Chondrocyte (in vitro differentiated cells): ENCODE measurements at places on chromosomes 1 and 21.

DNA sequence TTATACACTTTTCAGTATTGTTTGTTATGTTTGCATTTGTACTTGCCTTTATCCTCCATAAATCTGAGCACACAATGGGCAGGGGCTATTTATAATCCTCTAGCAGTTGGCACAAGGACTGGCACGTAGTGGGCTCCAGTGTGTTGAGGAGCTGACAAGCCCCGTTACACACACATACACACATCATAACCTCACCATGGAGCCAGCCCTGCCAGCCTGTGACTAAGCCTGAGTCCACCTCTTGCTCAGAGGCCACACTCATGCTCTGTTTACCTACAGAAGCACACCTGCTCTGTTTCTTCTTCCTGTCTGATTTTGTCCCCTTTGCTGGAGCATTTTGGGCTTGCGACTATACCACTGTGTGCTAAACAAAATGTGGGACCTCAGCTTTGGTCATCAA is 64.5 kb upstream of the SPATA6 start:
- H3K4me1 ChIP-seq = no peaks in the 10 kb centered on the region
- H3K27ac ChIP-seq = no peak overlapping the region
- DNase-seq = no peak

DNA sequence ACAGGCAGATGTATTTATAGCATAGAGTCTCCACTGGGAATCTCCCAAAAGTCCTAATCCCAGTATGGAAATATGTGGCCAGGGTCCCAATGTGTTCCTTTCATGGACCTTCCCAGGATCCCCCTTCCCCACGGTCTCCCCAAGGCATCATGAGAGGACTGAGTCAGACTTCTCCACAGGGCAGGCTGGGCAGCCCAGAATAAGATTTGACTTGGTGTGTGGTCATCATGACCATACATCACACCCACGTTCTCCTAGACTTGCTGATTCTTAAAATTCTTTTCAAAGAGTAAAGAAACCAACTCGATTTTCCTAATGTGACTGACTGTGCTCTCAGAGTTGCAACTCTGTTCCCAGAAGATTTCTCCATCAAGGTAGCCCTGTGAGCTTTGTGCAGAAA is 93.9 kb upstream of the CD34 start:
- H3K4me1 ChIP-seq = peaks cover 28% of the 10 kb centered on the region
- no peak overlapping the region for H3K4me3 ChIP-seq
- H3K27ac ChIP-seq = peak overlapping the region; percentile 42
- H3K36me3 ChIP-seq = peaks cover 3% of the 10 kb centered on the region
- DNase-seq = no peak

GRCh38 chr1:64050601-64051000 is 152.8 kb upstream of the UBE2U start:
- H3K36me3 ChIP-seq = peaks cover 22% of the 10 kb centered on the region
- no peak overlapping the region for H3K4me3 ChIP-seq
- H3K27me3 ChIP-seq = no peaks in the 10 kb centered on the region
- H3K4me1 ChIP-seq = peaks cover 60% of the 10 kb centered on the region

- H3K27me3 ChIP-seq = no peaks in the 10 kb centered on the region
- H3K27ac ChIP-seq = peak within 1 kb of the TSS; percentile 98
- DNase-seq = peak; percentile 95
- peak within 1 kb of the TSS; percentile 98 for H3K4me3 ChIP-seq
- H3K36me3 ChIP-seq = no peaks in the 10 kb centered on the region
Measured at GRCh38 chr1:99969729-99970621, at the start of gene SLC35A3. Gene SLC35A3 (plus strand): TSS chr1:99969996. CDS start chr1:99993555, 23,559 bp downstream.

- H3K4me1 ChIP-seq = no peaks in the 10 kb centered on the region
- H3K36me3 ChIP-seq = peaks cover 3% of the 10 kb centered on the region
- no peak overlapping the region for H3K4me3 ChIP-seq
Measured at GRCh38 chr1:31487143-31487542, 74.1 kb downstream of the SERINC2 start.

DNA sequence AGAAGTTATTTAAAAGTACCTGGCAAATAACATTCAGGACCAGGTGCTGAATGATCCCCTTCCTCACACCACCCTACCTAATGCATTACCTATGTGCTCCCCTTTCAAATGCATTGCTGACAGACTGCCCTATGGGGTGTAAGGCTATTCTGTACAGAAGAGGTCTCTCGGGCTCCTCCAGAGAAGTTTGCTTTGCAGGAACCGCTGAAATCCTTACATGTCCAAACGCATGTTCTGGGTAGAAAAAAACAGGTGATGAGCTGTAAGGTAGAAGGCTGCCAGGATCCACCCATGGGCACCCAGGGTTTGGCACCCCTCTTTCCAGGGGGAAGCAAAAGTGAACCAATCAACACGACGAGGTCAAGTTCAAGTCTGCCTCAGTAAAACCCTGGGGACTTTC is 58.3 kb upstream of the TARBP1 start:
- no peaks in the 10 kb centered on the region for H3K36me3 ChIP-seq
- H3K27ac ChIP-seq = no peak overlapping the region
- no peaks in the 10 kb centered on the region for H3K27me3 ChIP-seq
- DNase-seq = peak; percentile 18
